ENCODE measurements at places on chromosomes 1 and 21. TPM values are rescaled to one million over a fixed set of nuclear protein-coding genes. Genes with fewer than 3 reads are reported as not detected.
A peak's percentile ranks its signal among the peaks of the same experiment; 100 is the strongest.

- no peak for DNase-seq
These were observed 42.7 kb upstream of the SLC30A1 start for GRCh38 chr1:211621447-211622198.

DNA sequence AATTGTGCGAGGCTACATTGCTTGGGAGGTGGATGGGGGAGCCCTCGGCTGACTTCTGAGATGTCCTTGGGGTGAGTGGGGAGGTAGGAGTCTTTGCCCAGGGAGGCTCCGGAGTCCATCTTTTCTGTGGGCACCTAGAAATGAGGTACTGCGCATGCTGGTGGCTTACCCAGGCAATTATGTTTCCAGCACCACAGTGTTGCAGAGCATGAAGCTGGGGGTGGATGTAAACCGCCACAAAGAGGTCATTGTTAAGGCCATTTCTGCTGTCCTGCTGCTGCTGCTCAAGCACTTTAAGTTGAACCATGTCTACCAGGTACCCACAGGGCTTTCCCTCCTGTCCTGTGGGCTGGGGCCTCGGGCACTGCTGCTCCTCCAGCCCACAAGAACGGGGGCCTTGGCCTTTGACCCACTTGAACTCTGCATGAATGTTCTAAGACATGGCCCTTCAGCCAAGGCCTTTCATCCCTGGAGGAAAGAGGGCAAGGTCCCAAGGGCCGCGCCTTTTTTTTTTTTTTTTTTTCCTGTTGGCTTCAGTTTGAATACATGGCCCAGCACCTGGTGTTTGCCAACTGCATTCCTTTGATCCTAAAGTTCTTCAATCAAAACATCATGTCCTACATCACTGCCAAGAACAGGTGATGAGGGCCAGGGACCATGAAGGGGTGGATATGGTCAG lies 14.6 kb downstream of the STRIP1 start:
- DNase-seq, result no peak

DNA sequence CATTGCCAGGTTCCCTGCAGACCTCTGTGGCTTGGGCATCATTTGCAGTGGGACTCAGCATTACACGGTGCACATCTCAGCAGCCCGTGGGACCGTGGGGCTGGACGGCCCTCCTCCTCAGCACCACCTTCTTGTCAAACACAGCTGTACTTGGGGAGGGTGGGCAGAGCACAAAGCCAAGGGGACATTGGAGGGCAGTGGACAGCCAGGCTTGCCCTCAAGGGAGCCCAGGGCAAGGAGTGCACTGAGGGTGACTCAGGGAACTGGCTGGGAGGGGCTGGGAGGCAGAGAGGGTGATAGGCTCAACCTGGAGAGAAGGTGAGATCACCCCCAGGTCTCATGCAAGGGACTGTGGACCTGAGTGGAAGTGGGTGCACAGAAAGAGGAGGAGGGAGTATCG lies 3.4 kb downstream of the CAPN9 start:
- no peak for DNase-seq

RIMKLA gene
- 0.69 TPM for total RNA-seq

- no peak for DNase-seq
These were observed 184.2 kb downstream of the EIF4G3 start for GRCh38 chr1:20992322-20993056.

TSPEAR gene
- total RNA-seq, result 0.21 TPM

KTI12 gene
- total RNA-seq, result 4.9 TPM

DNA sequence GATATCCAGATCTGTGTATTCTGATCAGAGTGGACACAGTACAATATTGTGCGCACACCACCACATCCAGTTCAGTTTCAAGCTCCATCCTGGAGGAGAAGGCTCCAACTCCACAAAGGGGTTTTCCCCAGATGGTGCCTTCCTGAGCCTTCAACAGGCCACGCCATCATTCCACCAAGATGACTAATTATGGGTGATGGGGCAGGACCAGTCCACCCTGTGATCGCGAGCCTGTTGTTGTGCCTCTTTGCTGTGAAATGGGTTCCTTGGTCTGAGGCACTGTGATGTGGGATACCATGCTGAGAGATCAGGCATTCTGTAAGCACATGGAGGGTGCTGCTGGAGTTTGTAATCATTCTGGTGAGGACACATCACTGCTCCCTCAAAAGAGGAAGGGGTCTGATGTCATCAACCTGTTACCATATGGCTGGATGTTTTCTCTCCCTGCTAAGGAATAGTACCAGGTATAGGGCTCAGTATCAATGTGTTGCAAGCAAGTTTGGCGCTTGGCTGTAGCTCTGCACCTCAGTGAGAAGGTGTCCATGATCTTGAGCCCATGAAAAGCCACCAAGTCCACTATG lies 6.7 kb upstream of the SH2D2A start:
- DNase-seq, result no peak

GRCh38 chr1:228964178-228965089 lies 229.2 kb downstream of the RHOU start:
- peak; percentile 52 for DNase-seq

- no peak for DNase-seq
These were observed 124.6 kb downstream of the CNIH3 start for GRCh38 chr1:224740685-224741052.

GRCh38 chr1:42454403-42454802 lies 1.4 kb downstream of the ZMYND12 start:
- no peak for DNase-seq

FMO4 gene
- 13.8 TPM for total RNA-seq

TRIM45 gene
- 7.8 TPM for total RNA-seq

TRMT1L gene
- total RNA-seq, result 33.1 TPM

- no peak for DNase-seq
These were observed 281.0 kb upstream of the RUNX1 start for GRCh38 chr21:35329940-35330660.

HSPB7 gene
- total RNA-seq, result 13.0 TPM

DNA sequence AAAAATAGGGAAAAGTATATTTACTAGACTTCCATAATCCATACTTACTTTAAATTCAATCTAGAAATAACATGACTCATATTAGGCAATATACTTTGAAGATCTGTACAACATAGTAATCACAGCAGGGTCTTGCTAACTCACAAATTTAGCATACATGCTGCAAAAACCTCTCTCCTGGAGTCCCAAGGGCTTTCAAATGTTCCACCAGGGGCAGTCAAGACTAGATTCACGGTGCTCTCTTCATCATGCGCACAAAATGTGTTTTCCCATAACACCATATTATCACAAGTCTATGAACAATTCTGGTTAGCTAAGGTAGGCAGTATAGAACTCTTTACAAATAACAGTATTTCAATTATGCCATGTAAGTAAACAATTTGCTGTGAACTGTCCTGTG lies 45.8 kb downstream of the SSX2IP start:
- no peak for DNase-seq

DNA sequence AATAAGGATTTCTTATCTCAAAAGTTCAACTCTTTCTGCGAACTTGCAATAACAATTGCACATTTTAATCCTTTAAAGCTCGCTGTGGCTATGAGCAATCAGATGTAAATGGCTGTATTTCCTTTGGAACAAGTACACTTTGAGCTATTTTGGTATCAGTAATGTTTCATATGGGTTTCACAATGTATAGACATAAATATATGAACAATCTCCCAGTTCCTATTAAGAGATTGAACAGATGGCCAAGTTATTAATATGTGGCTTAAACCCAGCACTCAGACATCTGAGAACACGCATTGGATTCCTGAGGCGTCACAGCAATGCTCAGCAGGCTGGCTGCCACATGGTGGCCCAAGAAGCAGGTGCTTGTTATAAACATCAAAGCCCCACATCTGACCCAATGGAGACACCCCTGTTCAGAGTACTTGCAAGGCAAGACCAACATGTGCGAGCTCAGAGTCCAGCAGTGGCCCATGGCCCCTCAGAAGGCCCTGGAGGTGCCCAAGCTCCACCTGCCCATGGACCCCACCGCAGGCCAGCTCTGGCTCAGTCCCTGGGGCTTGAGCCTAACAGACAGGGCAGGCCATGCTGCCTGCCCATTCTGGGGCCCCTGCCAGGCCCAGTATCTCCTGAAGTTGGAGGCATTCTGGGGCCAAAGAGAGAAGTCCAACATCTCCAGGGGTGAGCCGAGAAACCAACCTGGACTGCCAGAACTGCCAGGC lies 23.7 kb downstream of the PSMG1 start:
- DNase-seq, result no peak

GRCh38 chr1:40842207-40842606 lies 20.0 kb downstream of the CITED4 start:
- no peak for DNase-seq

KCNC4 gene
- total RNA-seq, result 1.7 TPM

FAM78B gene
- 1.1 TPM for total RNA-seq

FNDC5 gene
- total RNA-seq, result 50.5 TPM

DNA sequence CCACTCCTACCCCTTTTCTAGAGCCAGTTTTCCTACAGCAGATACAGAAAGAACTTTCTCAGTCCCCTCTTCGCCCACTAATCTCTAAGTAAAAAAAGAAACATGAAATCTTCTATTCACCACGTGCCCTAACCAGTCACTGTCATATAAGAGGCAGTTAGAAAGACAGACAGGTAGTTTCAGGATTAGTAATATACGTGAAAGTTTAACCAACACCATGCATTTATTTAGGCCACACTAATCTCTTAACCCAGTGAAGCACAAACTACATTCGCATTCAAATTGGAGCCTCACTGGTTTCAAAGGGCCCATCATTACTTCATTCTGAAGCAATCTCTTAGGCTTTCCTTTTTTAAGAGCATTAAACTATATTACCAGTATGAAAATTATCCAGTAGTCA lies 10.1 kb downstream of the GPATCH2 start:
- no peak for DNase-seq

DNA sequence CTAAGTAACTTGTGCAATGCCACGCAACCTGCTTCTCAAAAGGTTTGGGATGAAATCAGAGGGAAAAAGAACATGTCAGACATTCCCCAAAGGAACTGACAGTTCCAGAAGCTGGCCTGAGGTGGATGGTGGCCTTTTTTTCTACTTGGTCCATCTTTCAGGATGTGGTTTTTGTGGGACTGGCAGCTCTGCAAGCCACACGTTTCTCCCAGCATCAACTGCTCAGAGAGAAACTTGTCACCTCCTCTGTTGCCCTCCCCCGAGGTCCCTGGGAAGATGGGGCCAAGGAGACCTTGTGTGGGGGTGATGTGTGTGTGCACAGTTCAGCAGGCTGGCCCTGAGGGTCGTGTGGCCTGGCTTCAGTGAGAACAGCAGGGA lies 2.5 kb upstream of the DHRS3 start:
- no peak for DNase-seq

IL10 gene
- 2.8 TPM for total RNA-seq

DNA sequence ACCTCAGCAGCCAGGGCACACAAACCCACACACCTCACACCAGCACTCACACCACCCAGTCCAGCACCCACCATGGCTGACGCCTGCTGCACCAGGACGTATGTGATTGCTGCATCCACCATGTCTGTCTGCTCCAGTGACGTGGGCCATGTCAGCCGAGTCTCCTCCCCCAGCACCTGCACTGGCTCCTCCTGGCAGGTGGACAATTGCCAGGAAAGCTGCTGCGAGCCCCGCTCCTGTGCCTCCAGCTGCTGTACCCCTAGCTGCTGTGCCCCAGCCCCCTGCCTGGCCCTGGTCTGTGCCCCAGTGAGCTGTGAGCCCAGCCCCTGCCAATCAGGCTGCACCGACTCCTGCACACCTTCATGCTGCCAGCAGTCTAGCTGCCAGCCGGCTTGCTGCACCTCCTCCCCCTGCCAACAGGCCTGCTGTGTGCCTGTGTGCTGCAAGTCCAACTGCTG lies at the start of gene KRTAP10-8:
TSS of gene KRTAP10-8 (plus strand) at position 51 of the 458 bp plus-strand sequence. CDS start at position 73, 22 bp downstream.
- no peak for DNase-seq

DNA sequence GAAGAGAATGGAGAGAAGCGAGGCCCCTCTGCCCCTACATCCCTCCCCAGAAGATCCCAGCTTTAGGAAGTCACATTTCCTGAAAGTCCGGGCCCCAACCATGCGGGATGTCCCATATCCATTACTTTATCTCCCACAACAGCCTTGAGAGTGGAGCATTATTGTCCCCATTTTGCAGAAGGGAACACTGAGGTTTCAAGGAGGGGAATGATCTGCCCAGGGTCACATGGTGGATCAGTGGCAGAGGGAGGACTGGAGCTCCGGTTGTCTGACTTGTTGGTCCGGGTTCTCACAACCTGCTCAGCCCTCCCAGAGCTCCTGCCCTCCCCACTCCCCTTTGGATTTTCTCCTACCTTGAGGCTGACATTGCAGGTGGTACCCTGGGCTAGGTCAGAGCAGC lies 2.2 kb upstream of the CRYBG2 start:
- DNase-seq, result no peak

DNA sequence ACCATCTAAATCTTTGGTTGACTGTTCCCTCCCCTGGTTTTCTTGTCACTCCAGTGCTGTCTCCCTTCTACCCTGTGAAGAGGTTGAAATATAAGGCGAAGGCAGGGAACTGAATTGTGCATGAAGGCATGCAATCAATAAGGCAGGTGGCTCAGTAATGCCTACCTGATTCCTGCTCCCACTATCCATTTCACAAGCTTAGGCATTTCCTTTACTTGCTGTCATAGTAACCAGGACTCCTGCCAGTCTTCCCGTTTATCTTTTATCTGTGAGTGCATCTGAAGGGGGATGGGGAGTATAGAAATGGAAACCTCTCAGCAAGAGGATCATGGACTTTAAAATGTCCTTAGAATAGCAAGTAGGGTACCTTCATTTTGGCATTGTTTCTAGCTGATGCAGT lies 40.5 kb downstream of the MRPS6 start:
- DNase-seq, result no peak

DNA sequence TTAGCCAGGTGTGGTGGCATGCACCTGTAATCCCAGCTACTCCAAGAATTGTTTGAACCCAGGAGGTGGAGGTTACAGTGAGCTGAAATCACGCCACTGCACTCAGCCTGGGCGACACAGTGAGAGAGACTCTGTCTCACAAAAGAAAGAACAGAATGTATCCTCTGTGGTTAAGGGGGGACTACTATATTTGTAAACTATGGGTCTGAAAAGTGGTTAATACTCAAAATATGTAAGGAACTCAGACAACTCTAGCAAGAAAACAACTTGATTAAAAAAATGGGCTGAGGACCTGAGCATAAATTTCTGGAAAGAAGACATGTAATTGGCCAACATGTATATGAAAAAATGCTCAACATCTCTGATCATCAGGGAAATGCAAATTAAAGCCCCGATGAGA lies 11.2 kb downstream of the FNBP1L start:
- no peak for DNase-seq

MYOM3 gene
- total RNA-seq, result 7.7 TPM

GRCh38 chr1:110524311-110525248 lies 5.6 kb upstream of the KCNA10 start:
- no peak for DNase-seq

Data from urinary bladder (tissue), 4 donors.